ENCODE measurements at places on chromosomes 2 and 18.

GRCh38 chr2:156657809-156658208, 221.6 kb downstream of the GPD2 start:
- DNase-seq: peak; percentile 4

- peak; percentile 47 for DNase-seq
These were observed 1.7 kb upstream of the PPP4R1 start for GRCh38 chr18:9616049-9616448.

GRCh38 chr2:1141079-1141478, 190.4 kb downstream of the SNTG2 start:
- no peak for DNase-seq

- peak; percentile 90 for DNase-seq
These were observed 1598.7 kb upstream of the ACVR2A start for GRCh38 chr2:146246002-146246735.

GRCh38 chr2:127864877-127865276, 6.9 kb upstream of the POLR2D start:
- DNase-seq: no peak

DNA sequence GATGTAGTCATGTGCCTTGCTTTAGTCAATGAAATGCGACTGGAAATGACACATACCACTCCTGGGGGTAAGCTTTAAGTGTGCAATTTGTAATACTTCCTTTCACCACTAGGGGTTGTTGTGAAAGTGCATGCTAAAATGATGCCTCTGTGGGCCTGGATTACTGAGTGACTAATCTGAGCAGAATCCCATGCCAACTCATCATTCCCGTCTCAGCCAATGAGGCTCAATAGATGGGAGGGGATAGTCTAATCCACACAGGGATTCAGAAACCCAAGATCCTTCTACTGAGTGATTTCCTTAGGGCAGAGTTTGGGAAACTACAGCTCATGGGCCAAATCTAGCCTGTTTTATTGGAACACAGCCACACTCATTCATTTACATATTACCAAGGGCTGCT, 54.0 kb downstream of the HRH4 start:
- peak; percentile 21 for DNase-seq

GRCh38 chr2:120042359-120042758, 29.5 kb downstream of the EPB41L5 start:
- no peak for DNase-seq

GRCh38 chr2:25692143-25692542, 18.8 kb upstream of the DTNB start:
- no peak for DNase-seq

- no peak for DNase-seq
These were observed 8.7 kb downstream of the IMPA2 start for GRCh38 chr18:11989966-11990380.

GRCh38 chr2:187250137-187250536, 197.9 kb downstream of the CALCRL start:
- DNase-seq: no peak

DNA sequence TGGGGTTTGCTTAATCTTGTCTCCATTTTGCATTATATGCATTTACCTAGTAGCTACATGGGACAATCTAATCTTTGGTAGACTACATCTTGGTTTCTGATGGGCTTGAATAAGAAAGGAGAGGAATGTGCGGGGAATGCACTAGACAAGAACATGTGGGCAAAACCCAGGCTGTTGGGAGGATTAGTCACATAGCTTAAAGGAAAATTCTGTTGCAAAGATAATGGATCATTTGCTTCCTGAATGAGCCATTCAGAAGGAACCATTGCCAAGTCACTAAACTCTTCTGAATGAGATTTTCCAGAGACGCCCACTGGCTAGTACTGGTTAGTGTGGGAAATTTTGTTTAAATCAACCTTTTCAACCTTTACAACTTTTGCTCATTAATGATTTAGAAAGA, 84.8 kb downstream of the OSBPL6 start:
- DNase-seq: peak; percentile 91

DNA sequence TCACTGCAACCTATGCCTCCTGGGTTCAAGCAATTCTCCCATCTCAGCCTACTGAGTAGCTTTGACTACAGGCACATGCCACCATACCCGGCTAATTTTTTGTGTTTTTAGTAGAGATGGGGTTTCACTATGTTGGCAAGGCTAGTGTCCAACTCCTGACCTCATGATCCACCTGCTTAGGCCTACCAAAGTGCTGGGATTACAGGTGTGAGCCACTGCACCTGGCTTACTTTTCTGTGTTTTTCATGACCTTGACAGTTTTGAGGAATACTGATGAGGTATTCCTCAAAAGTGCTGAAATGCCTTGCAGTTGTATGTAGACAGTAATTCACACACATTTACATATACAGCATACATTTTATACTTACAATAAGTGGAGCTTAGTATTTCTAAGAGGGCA, 126.1 kb downstream of the PHLPP1 start:
- DNase-seq: no peak

DNA sequence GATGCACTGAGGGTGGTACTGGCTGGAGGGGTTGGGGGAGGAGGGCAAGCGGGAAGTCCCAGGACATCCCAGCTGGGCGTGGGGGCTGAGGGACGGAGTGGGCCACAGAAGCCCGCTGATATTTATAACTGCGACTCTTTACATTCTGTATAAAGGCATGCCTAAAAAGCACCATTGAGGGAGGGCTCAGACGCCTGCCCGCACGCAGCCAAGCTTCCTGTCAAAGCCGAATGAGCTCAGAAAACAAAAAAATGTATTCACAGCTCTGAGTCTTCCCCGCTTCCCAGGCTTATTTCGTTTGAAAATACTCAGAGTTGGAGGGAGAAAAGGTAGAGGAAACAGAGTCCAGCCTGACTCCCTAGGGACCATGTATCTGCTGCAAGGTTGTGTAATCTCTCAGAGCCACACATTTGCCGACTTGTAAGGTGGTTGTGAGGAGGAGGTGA, 170.1 kb upstream of the HAAO start:
- DNase-seq: peak; percentile 49

DNA sequence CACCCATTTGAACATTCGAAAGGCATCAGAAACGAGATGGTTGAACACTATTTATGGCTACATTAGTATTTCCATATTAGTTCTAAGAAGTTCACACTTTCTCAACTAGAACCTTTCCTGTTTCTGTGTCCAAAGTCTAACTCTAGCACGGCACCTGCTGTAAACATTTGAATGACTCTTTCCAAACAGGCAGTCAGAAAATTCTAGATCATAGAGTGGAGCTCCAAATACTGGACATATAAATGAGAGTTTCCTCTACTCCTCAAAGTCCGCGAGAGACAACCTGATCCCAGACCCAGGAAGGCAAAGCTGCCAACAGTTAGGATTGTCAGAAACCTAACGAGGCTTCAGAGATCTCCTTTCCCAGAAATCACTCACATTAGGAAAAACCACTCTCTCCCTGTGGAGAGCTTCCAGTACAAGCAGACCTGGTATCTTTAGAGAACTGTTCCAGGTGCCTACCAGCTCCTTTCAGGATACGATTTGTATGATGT, 10.6 kb downstream of the RND3 start:
- no peak for DNase-seq

DNA sequence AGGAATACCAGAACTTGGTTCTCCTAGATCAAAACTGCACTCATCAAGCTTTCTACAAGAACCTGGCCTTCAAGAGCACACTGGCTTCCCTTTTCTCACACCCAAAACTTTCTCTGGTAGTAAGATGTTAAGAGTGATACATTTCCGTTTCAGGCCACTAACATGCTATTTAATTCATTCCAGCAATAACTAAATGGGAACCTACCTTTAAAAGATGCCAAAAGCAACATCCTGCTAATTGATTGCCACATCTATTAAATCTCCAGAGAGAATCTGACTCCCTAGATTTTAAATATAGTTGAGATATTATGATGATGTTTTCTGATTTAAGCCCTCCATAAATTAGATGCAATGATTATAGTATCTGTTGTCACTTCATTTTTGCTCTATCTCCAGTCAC, 71.6 kb downstream of the KCTD18 start:
- DNase-seq: no peak

DNA sequence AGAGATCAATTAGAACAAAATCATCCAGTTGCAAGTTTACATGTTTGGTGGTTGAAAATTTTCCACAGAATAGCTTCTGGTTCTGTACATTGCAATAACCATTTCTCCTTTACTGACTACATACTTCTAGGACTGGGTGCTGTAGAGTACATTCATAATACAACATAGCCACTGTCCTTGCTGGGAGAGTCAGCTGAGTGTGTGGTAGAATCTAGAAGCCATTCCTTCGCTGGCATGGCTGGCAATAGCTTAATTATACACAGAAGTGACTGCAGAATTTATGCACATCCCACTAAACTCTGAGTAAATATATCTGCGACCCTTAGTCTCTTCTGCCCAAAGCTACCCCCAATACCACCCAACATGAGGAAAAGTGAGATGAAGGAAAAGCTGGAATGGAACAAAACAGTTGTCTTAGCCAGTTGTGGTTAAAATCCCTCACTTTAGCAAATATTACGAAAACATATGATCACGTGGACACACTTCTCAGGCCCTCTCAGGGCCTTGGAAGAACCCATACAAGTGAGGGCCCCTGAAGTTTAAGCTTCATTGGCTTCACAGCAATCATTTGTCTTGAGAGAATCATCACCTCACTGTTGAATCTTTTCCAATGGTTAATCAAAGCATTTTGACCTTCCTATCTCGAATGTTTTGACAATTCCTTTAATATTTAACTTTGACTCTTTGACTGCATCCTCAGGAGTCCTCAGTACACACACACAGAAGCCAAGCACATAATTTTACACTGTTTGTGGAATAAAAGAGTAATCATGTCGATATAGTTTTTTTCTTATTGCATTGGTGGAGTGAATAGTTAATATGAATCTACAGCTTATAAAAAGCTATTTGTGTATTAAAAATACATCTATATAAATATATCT, 225.1 kb downstream of the ZNF385B start:
- no peak for DNase-seq

- no peak for DNase-seq
These were observed 762.2 kb upstream of the GCFC2 start for GRCh38 chr2:76472946-76473345.

- peak; percentile 29 for DNase-seq
These were observed 94.2 kb upstream of the DLGAP1 start for GRCh38 chr18:4549164-4549872.

DNA sequence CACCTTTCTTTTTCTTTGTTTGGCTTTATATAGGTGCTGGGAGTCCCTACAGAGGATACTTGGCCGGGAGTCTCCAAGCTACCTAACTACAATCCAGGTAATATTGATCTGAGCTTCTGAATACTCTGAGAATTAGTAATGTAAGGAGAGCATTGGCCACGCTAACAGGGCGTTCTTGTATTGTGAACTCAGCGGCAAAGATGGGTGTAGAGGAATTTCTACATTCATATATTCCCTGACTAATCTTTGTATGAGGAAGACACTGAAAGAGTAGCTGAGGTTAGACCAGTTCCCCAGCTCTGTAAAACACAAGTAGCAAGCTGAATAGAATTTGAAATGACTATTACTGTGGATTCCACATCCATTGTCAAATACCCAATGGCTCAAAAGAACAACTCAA, 48.5 kb downstream of the CDK15 start:
- DNase-seq: peak; percentile 85

- DNase-seq: no peak
These were observed 3.7 kb downstream of the TNFRSF11A start for GRCh38 chr18:62328586-62329525.

DNA sequence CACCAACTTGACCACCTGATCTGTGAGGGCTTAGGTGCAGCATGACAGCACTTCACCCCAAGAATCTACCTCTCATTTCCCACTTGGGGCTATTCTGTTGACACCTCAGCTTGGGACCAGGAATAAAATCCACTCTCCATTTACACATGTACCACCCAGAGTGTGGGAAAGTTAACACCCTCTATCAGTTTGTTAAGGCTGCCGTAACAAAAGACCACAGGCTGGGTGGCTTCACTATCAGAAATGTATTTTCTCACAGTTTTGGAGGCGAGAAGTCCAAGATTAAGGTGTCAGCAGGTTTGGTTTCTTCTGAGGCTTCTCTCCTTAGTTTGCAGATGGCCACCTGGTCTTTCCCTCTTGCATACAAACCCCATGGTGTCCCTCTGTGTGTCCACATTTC, 277.7 kb upstream of the ERBB4 start:
- no peak for DNase-seq

DNA sequence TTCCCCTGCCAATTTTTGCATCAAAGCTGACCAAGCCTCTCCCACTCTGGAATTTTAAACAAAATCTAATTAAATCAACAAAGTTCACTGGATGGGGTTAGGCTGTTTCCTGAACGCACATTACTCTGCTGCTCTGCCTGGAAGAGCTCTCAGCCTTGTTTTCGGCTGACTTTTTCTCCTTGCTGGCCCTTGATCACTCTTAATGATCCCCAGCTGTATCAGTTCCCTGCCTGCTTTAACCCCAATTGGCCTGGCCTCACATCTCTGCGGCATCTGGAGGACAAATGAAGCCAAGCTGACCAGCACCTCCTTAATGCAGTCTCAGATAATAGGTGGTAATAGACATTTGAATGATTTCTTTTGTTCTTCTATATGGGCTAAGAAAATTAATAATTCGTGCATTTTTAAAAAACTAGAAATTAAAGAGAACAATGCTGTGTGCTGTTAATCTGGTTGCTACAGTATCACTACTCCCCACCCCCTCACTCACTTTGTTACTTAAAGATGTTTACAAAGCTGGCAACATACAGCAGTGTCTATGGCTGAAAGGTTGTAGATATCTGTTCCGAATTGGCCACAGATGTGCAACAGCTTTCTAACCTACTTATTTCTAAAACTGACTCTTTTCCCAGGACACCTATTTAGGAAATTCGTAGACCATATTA, 415.2 kb upstream of the KCNH7 start:
- DNase-seq: no peak

DNA sequence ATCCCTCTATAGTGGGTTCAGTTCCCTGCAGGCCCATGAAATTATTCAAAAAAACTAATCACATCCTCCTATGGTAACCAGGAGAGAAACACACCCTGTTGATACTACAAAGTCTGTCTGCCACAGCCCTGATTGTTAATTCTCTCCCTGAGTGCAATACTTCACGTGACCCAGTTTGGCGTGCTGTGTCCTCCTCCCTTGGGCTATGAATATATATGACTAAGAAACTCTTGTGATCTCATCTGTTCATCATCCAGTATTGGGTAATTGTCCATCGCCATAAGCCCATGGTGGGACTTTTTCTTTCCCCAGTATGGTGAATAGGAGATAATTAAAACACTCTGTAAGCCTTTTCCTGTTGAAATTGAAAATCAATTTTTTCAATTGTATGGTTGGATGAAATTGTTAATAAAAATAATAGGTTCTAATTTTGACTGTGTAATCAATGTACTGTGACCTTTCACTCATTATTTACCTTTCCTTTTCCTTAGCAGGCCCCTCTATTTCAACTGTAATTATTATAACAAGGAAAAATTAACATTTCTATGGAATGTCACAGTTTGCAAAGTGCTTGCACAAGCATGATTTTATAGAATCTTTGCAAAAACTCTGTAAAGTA, 1822.6 kb downstream of the SUCLG1 start:
- peak; percentile 23 for DNase-seq

- DNase-seq: no peak
These were observed 383.2 kb downstream of the SOCS6 start for GRCh38 chr18:70671889-70672565.

Measured in fibroblast of skin of abdomen (primary cell).